ENCODE measurements at places on chromosomes 7 and 10.
A peak's percentile ranks its signal among the peaks of the same experiment; 100 is the strongest.

DNA sequence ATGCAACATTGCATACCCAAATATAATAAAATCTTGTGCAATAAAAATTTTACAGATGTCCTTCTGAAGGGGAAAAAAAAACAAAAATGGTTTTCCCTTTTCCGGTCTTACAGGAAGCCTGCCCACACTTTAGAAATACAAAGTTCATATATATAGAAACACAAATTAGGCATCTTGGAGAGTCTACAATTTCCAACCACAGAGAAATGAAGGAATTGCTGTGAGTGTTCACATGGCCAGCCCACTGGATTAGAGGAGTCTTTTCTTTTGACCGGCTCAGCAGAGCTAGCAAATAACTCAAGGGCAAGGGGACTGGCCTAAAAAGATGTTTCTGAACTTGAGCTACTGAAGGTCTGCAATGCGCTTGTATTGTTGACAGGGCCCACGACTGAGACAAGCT lies 92.4 kb downstream of the GLI3 start:
- DNase-seq: no peak

GRCh38 chr7:87877366-87878040 lies 1.2 kb downstream of the DBF4 start:
- DNase-seq: no peak

- DNase-seq: no peak
Observed at GRCh38 chr7:151699147-151699927, 177.6 kb downstream of the PRKAG2 start.

- no peak for DNase-seq
Observed at GRCh38 chr7:127396184-127396583, 3.7 kb upstream of the ZNF800 start.

DNA sequence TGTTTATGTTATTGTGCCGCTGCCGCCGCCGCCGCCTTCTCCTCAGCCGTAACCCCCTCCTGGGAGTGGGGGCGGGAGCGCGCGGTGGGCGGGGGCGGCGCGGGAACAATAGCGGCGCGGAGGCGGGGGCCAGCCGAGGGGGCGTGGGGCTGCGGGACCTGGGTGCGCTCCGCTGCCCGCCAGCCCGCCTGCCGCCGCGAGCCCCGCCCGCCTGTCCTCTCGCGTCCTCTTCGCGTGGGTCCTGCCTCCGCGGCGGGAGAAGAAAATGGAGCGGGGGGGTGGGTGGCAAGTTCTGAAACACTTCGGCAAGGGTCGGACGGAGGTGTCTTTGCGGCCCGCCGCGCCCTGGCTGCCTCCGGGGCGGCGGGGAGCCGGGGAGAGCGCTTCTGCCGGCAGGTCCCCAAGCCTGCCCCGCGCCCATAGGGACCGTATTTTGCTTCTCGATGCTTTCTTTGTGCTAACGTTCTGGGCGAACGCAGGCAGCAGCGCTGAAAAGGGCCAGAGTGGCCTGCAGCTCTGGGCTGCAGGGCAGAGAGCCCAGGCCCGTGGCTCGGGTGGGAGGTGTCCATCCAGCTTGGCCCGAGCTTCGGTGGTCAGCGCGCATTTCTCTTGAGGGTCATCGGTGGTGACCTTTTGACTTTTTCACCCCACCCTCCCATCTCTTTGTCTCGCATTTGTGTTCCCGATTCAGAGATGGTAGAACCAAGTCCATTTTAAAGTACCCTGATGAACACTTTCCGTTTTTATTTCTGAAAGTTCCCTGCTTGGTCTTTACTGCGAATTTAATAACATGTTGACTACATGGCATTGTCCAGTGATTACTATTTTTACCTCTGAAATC lies 613 bp downstream of the MAPK8 start:
- DNase-seq: no peak

DNA sequence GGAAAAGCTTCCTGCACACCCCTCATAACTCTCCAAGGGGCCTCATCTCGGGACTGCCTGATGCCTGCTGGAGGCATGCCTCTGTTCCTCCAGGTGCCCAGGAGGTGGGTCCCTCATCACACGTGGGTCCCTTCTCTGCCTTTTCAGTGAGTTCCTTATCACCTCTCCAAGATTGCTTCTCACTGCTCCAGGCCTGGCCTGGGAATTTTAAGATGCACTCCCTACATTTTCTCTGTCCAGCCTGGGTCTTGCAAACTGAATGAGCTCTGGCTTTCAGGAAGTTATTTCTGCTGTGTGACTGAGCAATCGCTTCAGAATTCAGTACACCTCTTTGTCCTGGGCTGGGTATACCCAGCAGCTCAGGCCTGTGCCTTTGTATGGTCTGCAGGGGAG lies 43.8 kb downstream of the LRRC18 start:
- DNase-seq: no peak

DNA sequence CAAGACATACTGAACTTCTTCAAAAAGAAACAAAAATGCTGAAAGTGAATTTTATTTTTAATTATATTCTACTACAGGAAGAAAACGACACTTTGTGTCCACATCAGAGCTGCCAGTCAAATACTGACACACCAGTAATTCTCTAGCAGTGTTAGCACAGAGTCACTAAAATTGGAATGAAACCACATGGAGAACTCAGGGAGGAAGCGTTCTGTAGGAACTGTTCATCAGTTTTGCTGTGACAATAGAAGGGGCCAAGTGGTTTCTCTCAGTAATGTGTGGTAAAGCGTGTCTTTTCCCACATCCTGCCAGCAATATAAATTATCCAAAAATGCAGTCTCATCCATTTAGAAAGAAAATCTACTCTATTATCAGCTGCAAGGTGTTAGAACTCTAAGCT lies 683.3 kb downstream of the GRM8 start:
- DNase-seq: no peak

DNA sequence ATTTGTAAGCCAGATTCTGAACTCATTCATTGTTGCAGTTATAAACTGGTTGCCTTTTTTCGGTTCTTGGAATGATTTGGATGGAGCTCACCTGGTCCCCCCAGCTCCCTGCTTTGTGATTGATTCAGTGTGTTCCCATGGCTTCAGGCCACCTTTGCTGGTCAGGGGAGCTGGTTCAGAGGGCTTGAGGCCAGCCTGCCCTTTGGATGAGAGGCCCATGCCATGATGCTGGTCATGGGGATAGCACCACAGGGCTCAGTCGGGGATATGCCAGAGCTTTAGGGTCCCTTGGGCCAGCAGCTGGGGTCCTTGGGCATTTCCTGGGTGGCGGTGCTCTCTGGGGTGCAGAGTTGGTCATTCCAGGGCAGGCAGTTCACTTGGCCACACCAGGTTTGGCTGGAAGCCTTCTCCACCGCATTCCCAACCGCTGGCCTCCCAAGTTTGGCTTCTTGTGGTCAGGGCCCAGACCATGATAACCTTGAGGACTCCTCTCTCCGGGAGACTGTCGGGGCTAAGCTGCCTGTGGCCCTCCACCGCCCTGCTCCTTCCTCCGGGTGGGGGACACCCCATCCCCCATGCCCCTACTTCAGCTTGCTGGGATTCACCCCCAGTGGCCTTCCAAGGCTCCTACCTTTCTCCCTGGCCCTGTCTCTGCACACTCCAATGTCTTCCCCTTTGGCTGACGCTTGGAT lies 65.1 kb downstream of the MGMT start:
- DNase-seq: no peak

DNA sequence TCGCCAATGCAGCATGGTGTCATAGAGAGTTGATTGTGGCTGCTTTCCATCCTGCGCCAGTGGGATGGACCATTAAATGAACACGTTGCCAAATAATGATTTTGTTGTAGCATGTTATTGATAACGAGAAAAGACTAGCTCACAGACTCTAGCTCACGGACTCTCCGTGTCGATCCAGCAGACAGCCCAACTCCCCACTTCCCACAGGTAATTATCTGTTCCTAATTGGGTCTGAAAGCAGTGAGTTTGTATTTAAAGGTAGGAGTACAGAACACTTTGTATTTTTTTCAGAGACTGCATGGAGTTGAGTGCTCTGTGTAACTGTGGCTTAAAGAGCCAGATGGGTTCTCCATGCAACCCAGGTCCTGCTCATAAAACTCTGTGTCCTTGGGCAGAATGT lies 1250.5 kb downstream of the TYW1 start:
- DNase-seq: no peak

GRCh38 chr7:40711706-40712105 lies 576.9 kb downstream of the SUGCT start:
- no peak for DNase-seq

GRCh38 chr10:114623661-114624294 lies 34.3 kb downstream of the ABLIM1 start:
- no peak for DNase-seq

GRCh38 chr7:33556472-33556871 lies 348.9 kb upstream of the BMPER start:
- no peak for DNase-seq

DNA sequence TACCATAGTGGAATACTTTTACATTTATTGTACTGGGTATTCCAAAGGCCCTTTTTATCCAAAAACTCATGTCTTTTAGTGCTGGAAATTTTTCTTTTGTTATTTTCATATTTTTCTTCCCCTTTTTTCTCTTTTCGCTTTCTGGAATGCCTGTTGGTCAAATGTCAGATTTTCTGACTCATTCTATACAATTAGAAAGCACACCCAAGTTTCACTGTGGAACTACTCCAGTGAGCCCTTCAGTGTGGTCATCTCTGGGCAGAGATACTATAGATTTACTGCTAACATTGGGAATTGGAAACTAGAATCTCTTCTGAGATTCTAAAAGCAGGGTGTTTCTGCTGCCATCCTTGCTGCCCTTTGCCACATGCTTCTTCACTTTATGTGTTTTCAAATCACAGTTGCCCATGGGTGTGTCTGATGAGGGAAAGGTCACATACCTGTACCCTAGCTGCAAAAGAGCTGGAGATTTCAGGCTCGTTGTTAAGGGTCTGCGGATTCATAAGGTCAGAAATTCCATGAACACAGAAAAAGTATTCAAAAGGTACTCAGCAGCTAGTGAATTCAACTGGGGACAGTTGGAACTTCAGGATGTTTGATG lies 5.6 kb upstream of the WASL start:
- DNase-seq: no peak

GRCh38 chr7:156675721-156676120 lies 35.1 kb downstream of the RNF32 start:
- no peak for DNase-seq

DNA sequence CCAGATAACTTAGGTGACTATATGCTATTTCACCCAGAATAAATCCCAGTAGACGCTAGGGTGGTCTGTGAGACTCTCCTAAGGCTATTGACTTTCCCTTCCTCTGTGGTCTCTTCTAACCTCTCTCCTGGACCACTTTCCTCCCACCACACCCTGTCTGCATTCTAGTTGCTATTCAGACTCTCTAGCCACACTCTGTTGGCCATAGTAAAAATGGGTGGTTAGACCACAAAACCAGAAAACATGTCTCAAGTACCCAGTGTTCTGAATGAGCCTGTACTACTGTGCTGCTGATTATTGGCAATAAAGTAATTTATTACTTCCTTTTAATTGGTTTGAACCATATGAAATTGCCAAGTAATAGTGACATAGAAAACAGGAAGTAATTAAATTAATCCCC lies 240.8 kb downstream of the KIF20B start:
- no peak for DNase-seq

- DNase-seq: no peak
Observed at GRCh38 chr7:117588352-117588794, 108.5 kb downstream of the CFTR start.

DNA sequence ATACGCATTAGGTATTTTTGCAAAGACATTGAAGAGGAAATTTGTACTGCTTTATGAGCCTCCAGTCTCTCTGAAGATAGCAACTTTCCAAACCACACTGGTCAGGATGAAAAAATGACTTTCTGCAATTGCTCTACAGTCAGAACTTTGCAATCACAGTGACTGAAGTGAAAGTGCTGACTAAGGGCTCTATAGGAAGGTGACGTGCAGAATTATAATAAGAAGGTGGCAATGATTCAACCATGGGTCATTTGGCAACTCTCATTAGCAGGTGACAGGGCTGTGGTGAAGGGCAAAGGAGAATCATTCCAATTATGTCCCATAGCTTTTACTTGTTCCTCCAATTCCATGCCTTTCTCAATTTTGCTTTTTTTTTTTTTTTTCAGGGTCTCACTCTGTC lies 311.0 kb downstream of the ANKRD30A start:
- no peak for DNase-seq

DNA sequence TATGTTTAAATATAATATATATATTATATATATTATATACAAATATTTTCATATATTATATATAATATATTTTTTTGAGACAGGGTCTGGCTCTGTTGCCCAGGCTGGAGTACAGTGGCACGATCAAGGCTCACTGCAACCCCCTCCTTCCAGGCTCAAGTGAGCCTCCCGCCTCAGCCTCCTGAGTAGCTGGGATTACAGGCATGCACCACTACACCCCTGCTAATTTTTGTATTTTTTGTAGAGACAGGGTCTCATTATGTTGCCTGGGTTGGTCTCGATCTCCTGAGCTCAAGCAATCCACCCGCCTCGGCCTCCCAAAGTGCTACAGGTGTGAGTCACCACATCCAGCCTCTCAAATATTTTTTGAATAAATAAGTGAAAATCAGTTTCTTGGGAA lies 215.5 kb downstream of the GATA3 start:
- no peak for DNase-seq

- DNase-seq: no peak
Observed at GRCh38 chr10:33136781-33137180, 178.8 kb upstream of the ITGB1 start.

DNA sequence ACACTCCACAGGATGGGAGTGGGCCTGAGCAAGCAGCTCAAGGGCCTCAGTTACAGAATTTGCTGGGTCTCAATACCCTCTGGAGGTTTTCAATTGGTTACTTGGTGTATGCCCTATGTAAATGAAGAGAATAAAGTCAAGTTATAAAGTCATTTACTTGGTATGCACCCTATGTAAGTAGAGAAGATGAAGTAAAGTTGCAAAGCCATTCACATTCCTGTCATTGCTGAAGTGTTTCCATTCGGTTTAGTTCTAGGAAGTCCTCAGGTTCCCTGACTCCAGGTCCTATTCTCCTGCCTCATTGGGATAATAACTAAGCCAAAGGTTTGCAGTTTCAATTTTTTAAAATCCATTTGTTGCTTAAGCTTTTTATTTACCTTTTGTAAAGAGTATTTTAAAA lies 272.6 kb upstream of the NPSR1 start:
- DNase-seq: no peak

DNA sequence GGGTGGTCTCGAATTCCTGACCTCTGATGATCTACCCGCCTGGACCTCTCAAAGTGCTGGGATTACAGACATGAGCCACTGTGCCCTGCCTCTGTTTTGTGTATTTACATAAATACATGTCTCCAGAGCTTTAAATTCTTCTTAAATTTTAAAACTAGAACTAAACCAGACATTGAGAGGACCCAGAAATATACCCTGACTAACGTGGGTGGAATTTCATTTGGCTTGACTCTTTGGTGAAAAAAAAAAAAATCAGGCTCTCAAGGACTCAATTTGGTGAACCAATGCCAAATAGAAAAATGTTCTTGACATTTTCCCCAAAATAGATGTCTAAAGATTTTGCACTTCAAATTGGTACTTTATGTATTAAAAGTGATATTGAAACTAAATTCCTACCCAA lies 16.6 kb upstream of the FAS start:
- no peak for DNase-seq

DNA sequence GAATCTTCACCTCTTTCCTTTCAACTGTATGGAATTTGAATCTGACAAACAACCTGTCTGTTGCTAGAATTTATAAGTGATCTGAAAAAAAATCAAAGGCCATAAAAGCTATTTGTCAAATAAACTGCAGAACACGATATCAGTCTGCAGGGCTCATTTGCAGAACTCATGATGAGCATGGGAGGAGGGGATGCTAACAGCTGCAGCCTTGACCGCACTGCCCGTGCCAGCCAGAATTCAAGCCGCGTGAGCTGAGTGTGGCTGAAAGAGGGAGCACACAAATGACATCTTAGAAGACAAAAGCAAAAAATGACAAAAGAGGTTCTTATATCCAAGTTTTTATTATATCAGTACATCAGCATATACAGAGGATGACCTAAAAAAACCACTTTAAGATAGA lies 15.7 kb downstream of the LRRTM3 start:
- DNase-seq: peak; percentile 56

All from nucleus accumbens (tissue), 56 donors.